ENCODE measurements at places on chromosomes 1 and 21.
A peak's percentile ranks its signal among the peaks of the same experiment; 100 is the strongest.

DNA sequence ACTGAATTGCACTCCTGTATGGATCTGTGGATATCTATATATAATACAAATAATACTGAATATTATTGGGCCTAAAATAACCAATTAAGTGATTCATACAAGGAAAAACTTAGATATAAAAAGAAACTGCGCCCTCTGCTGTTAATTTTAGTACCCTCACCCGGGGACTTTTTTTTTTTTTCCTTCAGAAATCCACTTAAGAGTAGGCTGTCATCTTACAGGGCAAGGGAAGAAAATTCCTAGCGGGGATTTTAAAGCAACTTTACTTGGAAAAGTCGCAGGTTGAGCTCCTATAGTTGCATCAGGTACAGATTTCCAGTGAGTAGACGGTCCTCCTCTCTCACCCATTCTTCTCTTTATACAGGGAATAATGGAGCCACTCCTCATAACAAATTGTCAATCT lies 1.3 kb downstream of the NTNG1 start:
- no peak for DNase-seq

DNA sequence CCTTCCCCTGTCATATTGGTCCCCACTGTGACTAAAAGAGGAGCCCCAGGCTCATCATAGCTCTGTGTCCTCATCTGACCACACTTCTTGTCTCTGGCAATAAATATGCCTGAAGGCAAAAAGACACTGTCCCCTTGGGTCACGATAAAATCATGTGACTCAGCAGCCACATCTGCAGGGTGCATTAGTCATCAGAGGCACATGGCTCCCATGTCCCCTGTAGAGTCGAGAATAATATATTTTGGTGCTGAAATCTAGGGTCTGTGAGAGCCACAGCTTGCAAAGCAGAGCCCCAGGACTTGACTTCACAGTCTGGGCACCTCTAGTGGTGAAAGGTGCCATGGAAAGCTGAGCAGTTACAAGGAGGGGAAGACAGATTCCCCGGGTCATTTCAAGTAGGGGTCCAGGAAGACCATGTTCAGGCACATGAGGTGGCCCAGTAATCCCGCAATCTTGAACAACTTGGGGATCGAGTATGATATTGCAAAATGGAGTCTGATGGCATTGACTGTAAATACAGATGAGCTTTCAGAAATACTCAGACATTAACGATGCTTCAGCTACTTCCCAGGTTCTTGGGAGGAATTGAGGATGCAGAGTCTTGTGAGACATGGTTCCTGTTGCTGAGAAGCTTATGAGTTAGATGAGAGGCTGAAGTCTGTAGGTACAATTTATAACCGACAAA lies 68.6 kb downstream of the SLC35F3 start:
- DNase-seq, result no peak

- no peak for DNase-seq
Observed at GRCh38 chr1:35305383-35305782, 36.9 kb downstream of the ZMYM4 start.

DNA sequence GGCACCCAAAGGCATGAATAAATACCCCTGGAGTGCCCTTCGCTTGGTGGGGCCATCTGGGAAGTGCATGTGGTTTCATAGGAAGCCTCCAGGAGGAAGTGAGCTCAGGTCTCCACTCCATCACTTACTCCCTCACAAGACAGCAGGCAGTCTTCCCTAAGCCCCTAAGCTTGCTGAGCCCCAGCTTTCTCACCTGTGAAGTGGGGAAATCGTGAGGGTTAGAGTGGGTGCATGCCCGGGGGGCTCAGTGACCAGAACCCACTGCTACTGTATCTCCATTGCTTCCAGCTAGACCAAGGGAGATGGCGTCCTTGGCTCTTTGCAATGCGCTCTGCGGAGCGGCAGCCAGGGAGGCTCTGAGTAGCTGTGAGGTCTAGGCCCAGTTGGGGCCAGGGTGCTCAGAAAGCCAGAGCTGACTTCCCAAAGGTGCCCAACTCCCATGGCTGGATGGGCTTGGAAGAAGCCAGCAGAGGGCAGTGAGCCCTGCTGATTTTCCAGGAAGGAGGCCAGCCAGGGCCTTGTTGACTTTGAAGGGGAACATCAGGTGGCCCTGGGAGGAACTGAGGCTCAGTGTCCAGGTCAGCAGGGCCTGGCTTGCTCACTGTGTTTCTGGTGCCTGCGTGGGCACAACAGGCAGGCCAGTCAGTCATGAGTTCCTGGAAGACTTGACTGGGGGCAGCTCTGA lies 27.3 kb downstream of the CDCP2 start:
- no peak for DNase-seq

GRCh38 chr1:35111106-35111505 lies 31.9 kb downstream of the ZMYM1 start:
- no peak for DNase-seq

- no peak for DNase-seq
Observed at GRCh38 chr21:36690628-36691554, 8.0 kb upstream of the SIM2 start.

- DNase-seq, result no peak
Observed at GRCh38 chr1:164678136-164678700, 119.2 kb downstream of the PBX1 start.

DNA sequence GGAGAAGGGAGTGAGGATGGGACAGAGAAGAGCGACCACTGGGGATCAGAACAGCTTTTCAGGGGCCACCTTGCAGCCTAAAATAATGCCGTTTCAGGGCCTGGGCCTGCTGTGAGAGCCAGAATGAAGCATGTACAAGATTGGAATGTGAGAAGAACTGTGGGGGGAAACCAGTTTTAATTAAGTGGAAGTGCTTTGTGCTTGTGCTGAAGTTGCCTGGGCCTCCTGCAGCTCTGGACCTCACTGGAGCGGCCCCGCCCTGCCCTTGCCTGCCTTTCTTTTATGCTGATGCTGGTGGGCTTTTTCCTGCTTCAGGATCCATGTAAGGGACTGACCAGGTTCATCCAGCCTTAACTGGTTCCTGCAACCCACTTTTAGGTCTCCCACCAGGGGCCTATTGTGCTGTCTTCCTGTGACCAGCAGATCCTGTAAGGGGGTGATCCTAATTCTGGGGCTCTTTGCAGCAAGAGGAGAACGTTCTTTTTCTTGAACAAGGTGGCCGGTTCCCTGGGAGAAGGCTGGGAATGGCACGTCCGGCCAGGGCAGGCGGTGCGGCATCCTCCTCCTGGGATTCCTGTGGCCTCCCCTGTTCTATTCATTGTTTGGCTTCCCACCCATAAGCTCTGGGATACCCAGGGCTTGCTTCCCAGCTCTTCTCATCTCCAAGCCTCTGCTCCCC lies 3.2 kb downstream of the C1orf226 start:
- no peak for DNase-seq

GRCh38 chr1:114353262-114353661 lies 157.7 kb downstream of the TRIM33 start:
- DNase-seq, result no peak

- no peak for DNase-seq
Observed at GRCh38 chr1:46595127-46595526, 8.9 kb downstream of the MKNK1 start.

GRCh38 chr21:15749082-15749860 lies 19.5 kb downstream of the USP25 start:
- DNase-seq, result no peak

GRCh38 chr1:3062616-3063378 lies 6.2 kb upstream of the PRDM16 start:
- DNase-seq, result no peak

- no peak for DNase-seq
Observed at GRCh38 chr1:64302971-64303370, 99.5 kb downstream of the UBE2U start.

DNA sequence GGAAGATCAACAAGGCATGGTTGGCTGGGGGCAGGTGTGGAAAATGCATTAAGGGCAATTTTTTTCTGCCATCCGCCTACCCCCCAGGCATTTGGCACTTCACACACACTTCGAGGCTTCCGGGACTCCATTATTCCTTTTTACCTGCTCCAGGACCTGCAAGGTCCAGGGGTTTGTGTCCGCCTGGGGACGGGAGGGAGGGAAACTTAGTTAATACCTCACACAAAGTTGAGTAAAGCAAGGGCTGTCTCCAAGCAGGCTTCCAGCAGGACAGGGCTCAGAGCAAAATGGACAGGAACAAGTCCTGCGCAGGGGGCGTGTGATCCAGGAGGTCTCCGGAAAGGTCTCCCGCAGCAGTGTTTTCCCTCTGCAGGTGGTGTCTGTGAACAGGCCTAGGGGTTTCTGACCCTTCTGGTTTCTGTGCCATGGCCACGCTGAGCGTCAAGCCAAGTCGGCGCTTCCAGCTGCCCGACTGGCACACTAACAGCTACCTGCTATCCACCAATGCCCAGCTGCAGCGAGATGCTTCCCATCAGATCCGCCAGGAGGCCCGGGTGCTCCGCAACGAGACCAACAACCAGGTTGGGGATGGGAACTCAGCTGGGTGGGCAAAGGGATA lies 712 bp downstream of the TEKT2 start:
- no peak for DNase-seq

- no peak for DNase-seq
Observed at GRCh38 chr21:16741141-16741665, 771.6 kb upstream of the CXADR start.

DNA sequence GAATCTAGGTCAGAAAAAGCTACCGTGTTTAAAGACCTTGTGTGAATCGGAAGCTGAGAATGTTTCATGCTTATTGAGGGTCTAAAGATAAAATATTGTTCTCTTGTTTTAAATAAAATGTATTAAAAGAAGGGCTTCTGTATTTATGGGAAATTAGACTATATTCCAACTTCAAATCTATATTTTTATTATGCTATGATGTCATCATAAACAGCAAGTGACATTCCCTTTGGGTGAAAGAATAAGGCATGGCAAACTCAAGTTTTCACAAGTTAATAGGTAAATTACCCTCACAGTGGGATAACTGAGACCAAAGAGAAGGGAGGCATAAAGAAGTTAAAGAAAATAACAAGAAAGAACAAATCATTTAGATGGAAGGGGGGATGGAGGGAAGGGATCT lies 333.8 kb upstream of the NR5A2 start:
- no peak for DNase-seq

DNA sequence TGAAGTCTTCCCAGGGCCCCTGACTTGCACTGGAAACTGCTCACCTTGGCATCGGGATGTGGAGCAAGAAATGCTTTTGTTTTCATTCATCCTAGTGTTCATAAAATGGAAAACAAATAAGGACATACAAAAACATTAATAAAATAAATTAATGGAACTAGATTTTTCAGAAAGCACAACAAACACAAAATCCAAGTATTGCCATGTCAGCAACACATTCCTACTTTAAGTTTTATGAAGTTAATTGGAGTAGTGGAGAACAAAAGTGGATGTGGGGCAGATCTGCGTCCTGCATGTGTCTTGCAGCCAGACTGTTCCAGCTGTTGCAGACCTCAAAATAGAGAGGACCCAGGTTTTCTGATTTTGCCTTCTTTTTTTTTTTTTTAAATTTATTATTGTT lies 32.9 kb downstream of the PRMT2 start:
- DNase-seq, result no peak

GRCh38 chr1:109020693-109021257 lies 21.1 kb downstream of the WDR47 start:
- DNase-seq, result no peak

- no peak for DNase-seq
Observed at GRCh38 chr1:229199261-229200243, 71.4 kb upstream of the RAB4A start.

GRCh38 chr1:53091841-53092645 lies 30.0 kb downstream of the PODN start:
- DNase-seq, result no peak

DNA sequence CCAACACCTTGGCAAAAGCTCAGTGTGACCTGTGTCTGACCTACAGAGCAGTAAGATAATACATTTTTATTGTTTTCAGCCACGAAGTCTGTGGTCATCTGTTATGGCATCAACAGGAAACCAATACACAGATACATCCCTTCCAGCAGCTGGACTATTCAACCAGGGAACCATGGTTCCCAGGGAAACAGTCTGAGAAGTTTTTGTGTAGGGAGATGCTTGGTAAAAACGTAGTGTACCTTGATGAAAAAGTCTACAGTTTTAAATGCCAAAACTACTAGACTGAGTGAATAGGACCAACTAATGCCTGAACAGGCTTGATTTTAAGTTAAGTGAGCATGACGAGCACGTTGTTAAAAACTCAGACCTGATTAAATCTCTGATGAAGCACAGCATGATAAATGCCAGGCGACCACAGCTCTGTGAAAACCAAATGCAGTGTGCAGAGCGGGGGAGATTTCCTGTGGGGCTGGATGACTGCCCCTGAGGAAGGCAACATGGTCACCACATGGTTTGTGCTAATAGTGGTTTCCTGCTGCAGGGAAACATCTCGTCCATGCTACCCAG lies 228.9 kb downstream of the TNR start:
- peak; percentile 2 for DNase-seq

DNA sequence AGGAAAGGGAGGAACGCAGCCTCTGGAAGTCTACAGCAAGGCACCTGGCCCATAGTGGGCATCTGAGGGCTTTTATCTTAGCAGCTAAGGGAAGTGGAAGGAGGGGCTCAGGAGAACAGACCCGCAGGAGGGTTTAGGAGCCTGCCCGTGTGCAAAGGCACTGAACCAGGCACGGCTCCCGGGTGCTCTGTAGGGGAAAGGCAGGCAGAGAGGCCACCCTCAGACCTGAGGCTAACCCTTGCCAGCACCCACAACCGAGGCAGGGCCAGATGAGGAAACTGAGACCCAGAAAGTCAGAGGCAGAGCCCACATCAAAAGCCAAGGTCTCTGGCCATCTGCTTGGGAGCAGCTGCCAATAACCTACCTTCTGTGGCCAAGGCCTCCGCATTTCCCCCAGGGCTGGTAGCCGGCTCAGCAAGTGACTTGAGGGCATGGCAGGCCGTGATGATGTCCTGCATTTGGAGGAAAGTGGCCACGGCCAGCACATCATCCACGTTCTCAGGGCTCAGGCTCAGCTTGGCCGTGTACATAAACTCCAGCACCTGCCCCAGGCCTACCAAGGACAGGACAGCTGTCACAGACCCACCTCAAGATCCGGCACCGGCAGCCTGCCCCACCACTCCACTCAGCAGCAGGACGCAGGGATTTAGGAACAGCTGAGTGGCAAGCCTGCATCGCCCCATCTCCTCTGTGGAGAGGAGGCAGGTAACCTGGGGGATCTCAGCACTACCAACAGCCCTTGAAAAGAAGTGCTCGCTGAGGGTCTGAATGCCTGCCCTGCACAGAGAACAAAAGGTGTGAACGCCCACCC lies 29.1 kb downstream of the ZBTB17 start:
- no peak for DNase-seq

DNA sequence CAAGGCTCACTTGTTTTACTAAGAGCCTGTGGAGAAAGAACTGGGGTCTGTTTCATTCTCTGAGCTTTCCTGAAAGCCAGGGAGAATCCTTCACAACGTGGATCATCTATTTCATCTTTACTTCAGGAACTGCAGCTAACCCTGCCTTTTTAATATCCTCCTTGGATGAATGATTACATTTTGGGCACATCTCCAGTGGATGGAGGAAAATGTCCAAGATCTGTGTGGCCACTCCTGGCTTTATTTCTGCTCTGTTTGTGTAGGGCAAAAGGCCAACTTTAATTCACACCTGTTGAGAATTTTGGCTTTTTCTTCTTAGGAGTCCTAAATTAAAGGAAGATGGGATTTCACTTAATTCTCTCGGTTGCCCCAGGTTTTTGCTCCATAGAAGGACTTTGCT lies 69.5 kb upstream of the CACNA1E start:
- DNase-seq, result no peak
